Stimulated activated CD8-positive, alpha-beta memory T cell treated with anti-CD3 and anti-CD28 coated beads, Interleukin-4, amount 100 ng/mL, for 4 hours (primary cell): ENCODE measurements at places on chromosomes 11 and 22.

- DNase-seq, result no peak
These were observed 9.3 kb downstream of the TENM4 start for GRCh38 chr11:79431535-79431934.

DNA sequence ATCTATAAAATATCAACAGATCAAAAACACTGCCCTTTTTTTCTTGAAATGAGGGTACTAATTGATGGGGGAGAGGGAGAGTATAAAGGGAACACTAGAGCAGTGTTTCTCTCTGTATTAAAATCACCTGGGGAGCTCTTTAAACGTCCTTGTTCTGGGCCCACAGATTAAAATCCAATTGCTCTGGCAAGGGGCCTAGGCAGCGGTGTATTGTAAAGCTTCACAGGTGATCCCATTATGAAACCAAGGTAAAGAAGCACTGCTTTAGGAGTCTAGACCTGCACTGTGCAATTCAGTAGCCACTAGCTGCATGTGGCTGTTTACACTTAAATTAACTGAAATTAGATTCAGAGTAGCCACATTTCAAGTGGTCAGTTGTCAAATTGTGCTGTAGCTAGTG, 3.0 kb downstream of the AQP11 start:
- DNase-seq, result no peak

DNA sequence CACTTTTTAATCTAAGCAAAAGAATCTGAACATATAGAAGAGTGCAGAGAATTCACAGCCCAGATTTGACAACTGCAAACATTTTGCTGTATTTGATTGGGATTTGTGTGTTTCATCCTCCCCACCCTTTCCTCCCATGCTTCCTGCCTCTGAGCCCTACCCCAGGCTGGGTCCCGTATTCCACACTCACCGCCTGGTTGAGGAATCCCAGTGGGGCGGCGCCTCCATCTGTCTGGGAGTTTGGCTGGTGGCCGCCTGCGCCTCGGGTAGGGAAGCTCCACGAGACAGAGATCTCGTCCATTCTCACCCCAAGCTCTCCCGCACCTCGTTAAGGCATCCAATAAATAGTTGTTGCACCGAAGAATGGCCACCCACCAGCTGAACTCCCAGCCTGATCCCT, 105.9 kb upstream of the SLC22A12 start:
- DNase-seq, result no peak

DNA sequence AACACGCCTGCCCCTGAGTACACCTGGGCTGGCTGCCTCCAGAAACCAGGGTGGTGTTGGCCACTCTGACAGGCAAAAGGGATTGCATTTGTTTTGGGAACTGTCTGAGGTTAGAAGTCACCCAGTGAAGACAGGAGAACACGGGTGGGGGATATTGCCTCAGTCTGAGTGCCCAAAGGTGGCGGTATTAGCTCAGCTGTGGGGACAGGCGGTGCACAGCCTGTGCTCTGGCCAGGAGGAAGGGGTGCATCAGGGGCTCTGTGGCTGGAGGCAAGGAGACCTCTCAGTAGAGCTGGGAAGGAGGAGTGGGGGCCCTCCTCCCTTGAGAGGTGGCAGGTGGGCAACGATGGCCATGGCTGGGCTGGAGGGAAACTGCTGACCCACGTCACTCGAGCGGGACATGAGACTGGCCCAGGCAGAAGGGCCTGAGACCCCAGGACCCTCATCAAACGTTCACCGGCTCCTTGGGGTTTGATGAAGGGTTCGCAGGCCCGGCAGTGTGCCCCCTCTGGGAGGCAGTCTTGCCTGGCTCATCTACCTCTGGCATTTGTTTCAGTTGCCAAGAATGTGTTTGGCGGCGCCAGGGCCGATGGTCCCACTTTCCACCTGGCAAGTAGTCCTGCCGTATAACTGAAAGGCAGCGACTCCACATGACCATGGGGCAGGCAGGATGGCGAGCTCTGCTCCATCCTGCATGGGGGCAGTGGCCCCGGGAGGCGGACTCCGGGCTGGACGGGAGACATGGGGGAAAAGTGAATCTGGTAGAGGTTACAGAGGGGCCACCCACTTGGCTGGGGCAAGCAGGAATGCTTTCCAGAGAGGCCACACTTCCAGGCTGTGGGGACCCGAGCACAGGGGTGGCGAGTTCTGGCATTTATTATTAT, 52.8 kb upstream of the SMIM38 start:
- no peak for DNase-seq

GRCh38 chr11:131637469-131638175, 267.2 kb downstream of the NTM start:
- no peak for DNase-seq

DNA sequence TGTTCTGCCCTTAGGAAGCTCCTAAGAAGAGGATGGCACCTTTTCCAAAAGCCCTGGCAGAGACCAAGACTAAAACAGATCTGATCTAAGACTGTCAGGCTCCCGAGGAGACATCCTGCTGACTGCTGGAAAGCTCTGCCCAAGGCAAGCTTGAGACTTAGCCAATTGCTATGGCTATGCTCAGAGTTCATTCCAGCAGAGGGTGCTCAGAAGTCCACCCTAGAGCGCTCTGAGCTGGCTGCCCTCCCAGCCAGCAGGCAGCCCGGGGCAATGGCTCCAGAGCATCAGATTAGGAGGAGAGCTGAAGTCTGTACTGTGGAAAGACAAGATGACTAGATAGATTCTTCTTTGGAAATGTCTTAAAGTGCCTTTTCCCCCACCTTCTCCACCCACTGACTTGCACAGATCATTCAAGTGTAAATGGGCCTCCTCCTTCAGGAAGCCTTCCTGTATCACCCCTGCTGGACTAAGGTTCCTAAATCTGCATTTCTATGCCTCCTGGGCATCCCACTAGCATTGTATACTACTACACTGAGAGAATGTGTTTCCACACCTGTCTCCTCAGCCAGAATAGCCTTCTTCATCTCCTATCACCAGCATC, 23.4 kb downstream of the LRRC55 start:
- no peak for DNase-seq

GRCh38 chr11:36565031-36565610, 2.7 kb upstream of the RAG1 start:
- no peak for DNase-seq

DNA sequence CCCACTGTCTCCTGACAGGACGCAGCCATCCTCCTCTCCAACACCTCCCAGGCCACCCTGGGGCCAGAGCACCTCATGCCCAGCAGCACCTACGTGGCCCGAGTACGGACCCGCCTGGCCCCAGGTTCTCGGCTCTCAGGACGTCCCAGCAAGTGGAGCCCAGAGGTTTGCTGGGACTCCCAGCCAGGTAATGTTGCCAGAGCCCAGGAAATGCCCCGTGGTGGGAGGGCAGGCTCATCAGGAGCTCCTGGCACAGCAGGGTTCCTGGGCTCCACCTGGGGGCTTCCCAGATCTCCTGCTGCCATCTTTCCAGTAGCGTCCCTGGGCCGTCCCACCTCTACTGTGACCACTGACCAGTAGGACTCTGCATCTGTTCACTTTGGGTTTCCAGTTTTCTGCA, 16.2 kb downstream of the CSF2RB start:
- DNase-seq, result no peak

GRCh38 chr11:21511835-21512440, 680.9 kb upstream of the ANO5 start:
- no peak for DNase-seq

DNA sequence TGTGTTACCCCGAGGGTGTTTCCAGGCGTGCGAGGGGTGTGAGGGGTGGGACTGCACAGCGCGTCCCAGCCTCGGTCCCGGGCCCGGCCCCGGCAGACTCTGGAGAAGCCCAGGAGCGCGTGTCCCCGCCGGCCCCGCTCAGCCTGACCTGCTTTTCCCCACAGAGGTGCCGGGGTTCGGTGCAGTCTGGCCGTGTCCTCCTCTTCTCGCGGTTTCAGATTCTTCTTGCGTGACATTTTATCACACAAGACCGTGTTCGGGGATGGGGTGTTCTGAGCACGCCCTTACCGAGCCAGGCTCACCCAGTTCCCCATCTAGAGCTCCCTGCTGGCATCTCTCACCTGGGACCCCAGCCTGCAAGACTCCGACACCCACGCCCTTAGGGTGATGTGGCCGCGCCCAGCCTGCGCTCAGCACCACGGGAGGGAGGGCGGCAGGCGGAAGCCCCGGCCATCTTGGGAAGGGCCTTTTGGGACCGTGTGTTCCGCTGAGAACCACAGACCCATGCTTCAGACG, 775.6 kb downstream of the BRD1 start:
- peak; percentile 26 for DNase-seq

DNA sequence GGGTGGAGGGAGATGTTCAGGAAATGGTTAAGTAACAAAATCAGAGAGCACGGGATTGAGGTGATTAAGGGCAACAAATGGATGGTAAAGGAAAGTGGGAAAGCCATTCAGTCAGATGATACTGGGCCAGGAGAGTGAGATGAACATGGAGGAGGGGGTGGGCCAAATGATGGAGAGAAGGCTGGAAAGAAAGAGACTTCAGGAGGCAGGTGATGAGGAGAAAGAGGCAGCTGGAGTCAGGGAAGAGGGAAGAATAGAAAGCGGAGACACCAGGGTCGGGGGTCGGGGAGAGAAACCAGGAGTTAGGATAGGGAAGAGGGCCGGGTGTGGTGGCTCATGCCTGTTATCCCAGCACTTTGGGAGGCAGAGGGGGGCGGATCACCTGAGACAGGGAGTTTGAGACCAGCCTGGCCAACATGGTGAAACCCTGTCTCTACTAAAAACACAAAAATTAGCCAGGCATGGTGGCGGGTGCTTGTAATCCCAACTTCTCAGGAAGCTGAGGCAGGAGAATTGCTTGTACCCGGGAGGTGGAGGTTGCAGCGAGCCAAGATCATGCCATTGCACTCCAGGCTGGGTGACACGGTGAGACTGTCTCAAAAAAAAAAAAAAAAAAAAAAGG, 4.7 kb upstream of the KDM2A start:
- DNase-seq, result no peak

DNA sequence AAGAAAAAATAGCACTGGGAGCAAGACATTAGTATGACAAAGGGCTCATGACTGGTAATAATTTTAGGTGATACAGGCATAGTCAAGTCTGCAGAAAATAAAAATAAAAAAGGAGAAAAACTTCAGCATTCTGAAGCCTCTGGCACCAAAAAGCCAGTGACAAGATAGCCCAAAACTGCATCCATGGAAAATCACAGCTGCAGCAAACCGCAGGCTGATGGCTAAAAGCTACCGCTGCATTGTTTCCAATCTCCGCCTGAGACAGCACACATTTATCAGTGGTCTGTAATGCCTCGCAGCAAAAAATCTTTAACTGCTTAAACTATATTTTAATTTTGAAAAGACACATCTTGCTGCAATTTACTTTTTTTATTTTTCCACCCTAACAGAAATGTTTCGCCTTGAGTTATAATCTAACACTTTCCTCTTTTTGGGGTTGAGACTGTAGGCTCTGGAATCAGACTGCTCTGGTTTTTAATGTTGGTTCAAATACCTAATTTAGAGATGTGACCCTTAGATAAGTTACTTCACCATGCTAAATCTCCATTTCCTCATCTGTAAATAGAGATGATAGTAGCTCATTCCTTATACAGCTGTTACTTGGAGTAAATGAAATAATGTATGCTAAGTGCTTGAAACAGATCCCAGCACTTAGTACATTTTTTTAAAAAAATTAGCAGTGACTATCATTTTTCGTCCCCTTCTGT, 42.0 kb upstream of the FIBIN start:
- no peak for DNase-seq

DNA sequence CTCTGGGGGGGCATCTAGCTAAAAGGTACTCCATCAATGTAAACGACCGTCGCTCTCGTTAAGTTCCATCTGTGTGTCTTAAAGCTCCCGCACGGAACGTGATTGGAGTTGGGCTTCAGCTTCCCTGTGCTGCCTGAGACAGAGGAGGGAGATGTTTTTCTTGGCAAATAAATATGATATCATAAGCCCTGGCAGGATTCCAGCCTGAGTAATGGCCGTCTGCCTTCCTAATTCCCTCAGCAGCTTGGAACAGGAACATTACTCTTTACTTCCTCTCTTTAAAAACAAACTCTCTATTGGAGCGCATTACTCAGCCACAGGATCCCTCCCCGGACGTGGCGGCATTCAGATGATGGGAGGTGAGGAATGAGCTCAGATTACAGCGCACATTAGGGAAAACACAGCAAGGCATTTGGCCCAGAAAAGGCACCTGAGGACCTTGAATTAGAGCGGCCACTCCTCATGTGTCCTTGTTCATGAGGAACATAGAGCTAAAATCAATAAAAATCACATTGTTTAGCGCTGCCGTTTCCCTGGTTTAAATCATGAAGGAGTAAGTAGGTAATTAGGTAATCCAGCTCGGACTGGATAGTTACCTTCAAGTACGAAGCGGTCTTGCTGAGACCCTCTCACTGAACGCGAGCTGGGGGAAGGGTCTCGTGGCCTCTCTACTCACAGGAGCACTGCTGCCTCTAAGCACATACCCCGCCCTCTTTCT, 230.4 kb downstream of the ST3GAL4 start:
- DNase-seq, result no peak

DNA sequence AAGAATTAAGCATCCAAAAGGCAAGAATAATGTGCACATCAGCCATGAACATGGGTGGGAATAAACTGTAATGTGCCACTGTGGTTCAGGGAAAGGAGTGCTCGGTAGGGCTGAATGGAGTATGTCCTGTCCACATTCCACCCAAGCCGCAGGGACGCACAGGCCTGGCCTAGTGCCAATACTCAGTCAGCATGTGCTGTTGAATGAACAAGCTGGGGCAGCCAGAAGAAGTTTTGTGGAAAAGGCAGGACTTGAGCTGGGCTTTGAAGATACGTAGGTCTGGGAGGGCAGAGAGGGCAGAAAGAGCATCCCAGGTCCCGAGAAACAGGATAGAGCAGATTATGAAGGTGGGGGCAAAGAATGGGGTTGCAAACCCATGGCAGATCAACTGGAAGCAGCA, 60.0 kb upstream of the PLET1 start:
- DNase-seq, result no peak

DNA sequence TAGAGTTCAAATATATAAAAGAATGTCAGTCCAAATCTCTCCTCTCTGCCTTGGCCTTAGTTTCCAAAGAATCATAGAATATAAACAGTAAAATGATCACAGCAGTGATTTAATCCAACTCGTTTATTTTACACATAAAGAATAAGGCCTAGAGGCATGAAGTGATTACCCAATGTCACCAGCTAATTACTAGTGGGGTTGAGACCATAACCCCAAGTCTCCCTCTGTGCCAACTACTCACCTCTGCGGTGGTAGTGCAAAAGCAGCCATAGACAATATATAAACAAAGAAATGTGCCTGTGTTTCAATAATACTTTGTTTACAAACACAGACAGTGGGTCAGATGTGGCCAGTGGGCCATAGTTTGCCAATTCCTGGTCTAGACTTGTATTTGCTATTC, 96.6 kb upstream of the FAT3 start:
- no peak for DNase-seq

DNA sequence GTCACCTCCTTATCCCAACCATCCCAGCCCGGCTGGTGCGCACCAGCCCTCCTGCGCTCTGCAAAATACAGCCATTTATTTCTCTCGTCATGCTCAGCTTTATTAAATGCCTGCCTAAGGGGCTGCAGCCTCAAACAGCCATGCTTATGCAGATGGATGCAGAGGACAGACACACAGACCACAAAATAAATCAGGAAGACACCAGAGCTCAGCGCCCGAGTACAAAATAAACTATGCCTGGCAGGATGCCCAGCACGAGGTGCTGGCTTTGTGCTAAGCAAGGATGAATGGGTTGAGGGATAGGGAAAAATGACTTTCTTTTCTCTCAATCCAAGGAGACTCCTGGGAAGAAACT, 70.5 kb downstream of the RPUSD4 start:
- no peak for DNase-seq

- DNase-seq, result no peak
These were observed 268.6 kb upstream of the PITPNB start for GRCh38 chr22:28187612-28188011.

GRCh38 chr11:120432056-120433018, 79.2 kb upstream of the GRIK4 start:
- no peak for DNase-seq

- no peak for DNase-seq
These were observed 893.2 kb downstream of the BRD1 start for GRCh38 chr22:48934446-48934845.
